ENCODE measurements at places on chromosomes 6 and 20.

- no peak for DNase-seq
Measured at GRCh38 chr20:51837876-51838420, 35.6 kb upstream of the SALL4 start.

DNA sequence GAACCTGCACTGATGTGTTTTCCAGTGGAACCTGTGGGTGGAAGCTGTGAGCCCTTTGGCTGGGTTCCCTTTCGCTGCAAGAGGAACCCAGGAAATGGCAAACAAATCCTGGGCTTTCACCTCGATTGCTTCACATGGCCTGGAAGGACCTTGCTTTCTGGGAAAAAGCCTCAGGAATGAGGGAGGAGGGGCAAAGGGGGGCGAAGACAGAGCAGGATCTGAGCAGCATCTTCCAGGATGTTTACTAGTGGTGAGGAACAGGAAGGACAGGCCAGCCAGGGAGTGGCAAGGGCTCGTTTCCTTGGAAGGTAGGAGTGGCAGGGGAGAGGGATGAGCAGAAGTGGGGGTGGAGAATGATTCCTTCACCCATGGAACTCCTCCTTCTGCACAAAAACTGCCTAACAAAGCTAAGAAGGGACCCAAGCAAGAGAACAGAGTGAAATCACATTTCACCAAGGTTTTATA lies 5.9 kb downstream of the SLC2A10 start:
- peak; percentile 43 for DNase-seq

GRCh38 chr6:23394681-23395080 lies 731.3 kb upstream of the NRSN1 start:
- DNase-seq, result no peak

- no peak for DNase-seq
Measured at GRCh38 chr20:2238601-2239000, 57.2 kb upstream of the TGM3 start.

GRCh38 chr20:38405132-38405531 lies 30.0 kb downstream of the SNHG17 start:
- no peak for DNase-seq

GRCh38 chr6:165988302-165988756 lies 179.3 kb downstream of the TBXT start:
- DNase-seq, result no peak

- DNase-seq, result no peak
Measured at GRCh38 chr6:83055366-83055964, 10.2 kb downstream of the UBE3D start.

- no peak for DNase-seq
Measured at GRCh38 chr6:168208402-168208801, 111.2 kb downstream of the DACT2 start.

DNA sequence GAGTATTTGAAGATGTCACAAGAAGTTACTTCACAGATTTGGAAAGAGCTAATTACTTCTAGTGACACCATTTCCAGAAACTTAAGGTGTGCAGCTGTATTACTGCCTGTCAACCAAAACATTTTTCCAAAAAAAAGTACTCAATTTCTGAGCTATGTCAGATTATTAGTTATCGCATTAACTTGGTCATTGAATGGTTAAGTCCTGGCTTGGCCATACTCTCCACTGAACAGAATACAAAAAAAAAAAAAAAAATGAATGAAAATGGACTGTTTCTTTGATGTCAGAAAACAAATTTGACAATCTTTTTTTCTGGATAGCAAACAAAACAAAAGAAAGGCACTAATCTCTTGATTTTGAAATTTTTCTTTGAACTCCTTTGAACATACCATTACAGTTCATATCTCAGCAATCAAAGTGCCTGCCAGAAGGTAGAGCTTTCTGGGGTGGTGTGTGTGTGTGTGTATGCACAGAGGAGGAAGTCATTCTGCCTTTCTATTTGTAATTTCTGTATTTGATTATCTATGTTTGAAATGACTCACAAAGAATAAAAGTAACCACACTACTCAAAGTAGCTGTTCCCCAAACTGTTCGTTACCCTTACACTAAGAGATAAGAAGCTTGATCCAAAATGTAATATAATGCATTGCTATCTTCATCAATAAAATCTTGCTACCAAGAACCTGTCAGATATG lies 210.8 kb upstream of the FUT9 start:
- DNase-seq, result no peak

GRCh38 chr20:19886661-19887288 lies 128.7 kb downstream of the RIN2 start:
- DNase-seq, result no peak

DNA sequence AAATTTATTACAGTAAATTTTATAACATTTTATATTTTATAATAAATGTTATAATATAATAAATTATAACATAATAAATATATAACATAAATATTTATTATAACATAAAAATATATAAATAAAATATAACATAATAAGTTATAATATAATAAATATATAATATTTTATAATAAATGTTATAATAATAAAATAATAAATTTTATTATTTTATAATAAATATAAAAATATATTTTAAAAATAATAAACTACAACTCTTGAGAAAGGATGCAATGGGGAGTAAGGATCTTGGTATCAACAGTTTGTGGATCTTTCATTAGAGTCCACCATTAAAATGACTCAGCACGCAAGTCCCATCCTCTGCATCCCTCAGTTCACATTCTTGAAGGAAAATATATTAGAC lies 312.6 kb downstream of the MEI4 start:
- no peak for DNase-seq

DNA sequence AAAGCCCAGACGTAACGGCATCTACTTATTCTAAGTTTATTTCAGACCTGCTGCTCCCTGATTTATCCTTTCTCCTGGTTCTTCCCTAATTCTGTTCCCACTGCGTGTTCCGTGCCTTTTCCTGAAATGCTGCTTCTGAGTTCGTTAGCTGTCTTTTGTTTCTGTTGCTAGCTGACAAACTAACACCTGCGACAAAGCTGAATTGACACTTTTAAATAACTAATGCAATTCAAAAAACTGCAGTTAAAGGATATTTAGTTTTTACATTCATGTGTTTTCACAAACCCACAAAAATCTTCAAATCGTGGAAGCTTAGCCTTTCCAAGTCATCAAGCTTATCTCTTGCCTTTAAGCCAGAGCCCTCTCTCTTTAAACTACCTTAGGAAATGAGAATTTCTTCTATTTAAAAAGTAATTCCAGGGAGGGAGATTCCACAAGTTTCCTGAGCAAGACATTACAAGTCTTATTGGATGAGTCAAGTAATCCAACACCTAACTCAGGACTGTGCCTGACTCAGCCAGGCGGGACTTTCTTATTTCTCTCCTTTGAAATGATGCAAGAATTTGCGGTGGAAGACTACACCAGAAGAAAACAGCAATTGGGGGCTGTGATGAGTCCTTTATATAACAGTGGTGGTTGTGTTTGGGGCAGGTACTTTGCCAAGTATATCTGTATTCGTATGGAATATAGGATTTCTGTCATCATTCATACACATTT lies 6.3 kb downstream of the ADTRP start:
- DNase-seq, result peak; percentile 90

DNA sequence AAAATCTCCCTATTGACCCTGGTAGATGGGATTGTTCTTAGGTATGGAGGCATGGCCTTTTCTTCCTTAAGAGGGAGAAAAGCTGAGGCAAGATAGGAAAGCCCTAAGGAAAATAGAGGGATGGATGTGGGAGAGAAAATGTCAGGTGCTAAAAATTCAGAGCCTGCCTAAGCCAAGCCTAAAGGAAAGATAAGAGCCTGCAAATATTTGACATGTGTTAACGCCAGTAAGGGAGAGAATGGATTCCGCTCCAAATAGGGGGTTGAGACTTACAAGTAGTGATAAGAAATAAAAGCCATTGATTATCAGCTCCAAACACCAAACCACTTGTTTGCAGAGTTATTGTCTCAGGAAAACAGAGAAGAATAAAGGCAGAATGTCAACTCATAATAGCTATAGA lies 533.6 kb downstream of the PTPRT start:
- DNase-seq, result no peak

DNA sequence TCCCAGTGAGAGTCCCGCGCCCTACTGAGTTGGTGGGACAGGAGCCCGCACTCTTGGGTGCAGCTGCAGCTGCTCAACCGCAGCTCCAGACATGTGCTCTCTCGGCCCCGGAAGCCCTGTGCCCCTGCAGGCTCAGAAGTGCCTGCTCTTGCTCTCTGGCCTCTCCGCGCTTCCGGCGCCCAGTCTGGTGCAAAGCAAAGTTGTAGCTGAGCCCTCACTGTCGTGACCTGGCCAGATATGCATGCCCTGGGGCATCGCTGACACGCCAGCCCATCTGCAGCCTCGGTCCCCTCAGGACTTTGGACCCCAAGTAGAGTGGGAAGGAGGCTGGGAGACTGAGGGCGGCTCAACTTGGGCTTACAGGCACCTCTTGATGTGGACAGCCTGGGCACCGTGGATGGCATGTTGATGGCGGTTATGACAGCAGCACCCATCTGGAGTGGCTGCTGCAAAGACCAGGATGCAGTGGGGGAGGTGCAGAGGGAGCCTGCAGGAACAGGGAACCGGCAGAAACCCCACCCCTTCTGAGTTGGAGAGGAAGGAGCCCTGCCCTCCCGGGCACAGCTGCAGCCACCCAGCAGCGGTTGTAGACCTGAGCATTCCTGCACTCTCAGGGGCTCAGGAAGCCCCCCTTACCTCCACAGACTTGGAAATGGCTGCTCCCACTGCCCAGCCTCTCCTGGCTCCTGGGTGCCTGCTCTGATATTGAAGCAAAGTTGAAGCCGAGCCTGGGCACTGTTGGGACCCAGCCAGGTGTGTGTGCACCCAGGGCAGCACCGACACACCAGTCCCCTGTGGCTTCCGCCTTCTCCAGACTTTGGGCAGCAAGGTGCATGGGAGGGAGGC lies 462.6 kb downstream of the TBC1D32 start:
- no peak for DNase-seq

DNA sequence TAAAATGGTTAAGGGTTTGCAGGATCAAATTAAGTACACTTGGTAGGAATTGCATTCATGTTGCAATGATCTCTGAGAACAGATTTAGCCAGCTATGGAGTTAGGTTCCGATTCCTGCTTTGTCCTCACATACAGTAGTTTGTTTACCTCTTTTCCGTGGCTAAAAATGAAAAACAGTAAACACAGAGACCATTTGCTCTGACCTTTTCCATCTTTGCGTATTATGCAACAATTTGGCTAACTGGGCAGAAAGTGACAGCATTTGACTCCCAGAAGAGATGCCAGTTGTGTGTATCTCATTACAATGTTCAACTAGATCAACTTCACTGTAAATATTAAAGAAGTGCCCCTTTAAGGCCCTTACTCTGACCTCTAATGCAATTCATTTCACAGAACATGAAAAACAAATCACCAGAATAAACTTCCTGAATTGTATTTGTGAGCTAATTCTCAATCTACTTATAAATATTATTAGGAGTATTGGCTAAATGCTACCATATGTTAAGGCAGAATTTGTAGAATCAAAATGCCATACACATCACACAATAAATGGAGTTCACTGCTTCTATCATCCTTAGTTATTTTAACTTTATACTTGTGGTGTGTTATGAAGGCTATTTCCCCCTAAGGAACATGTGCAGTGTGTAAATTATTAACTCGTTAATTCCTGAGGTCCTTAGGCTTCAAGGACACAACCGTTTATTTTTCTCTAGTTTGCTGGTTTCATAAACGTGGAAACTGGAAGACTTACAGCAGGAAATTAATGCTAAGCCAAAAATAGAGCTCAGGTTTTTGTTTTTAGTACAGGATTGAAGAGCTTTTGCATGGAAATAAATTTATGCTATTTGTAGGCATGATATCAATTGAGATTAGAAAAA lies 380.7 kb upstream of the CITED2 start:
- DNase-seq, result no peak

DNA sequence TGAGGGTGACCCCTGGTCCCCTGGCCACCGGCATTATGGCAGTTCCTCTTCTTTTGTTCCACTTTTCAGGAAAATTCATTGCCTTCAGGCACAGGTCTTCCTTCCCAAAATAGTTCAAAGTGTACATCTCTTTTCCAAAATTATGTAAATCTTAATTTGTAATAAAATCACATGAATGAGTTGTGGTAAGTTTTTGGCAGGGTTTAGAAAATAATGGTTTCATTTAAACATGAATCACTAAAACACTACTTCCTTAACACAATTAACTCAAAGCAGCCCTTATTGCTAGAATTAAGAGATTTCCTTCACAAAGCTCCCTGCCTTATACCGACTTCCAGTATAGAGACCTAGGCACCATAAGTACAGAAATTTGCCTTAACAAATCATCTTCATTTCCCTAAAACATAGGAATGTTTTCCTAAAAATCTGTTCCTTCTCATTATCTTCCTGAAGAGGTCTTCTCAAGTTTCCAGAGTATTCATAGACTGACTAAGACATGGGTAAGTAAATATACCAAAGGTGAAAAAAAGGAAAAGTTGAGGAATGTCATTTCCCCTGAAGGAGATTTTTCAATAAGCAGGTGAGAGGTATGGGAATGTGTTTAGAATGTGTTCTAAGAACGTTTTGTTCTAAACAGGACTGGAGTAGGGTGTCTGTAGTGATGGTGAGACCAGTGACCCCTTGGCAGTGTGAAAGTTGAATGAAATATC lies 148.2 kb upstream of the CITED2 start:
- no peak for DNase-seq

GRCh38 chr6:23735151-23735550 lies 390.9 kb upstream of the NRSN1 start:
- DNase-seq, result no peak

GRCh38 chr20:31990641-31991338 lies 19.4 kb upstream of the CCM2L start:
- no peak for DNase-seq

DNA sequence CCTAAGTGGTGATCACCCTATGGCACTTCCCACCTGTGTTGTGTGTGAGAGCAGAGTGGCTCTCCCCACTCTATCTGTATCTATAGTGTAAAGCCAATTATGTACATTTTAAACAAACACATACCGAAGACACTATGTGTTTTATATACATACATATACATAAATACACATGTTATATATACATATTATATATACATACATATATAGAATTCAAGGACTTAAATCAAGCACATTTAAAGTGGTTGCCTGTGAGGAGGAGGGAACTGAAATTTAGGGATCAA lies 246.6 kb downstream of the LY86 start:
- no peak for DNase-seq

- DNase-seq, result no peak
Measured at GRCh38 chr20:63956664-63957003, 418 bp upstream of the UCKL1 start.

- DNase-seq, result no peak
Measured at GRCh38 chr20:56736285-56736857, 107.3 kb downstream of the TFAP2C start.

GRCh38 chr6:150072201-150072600 lies 3.3 kb upstream of the ULBP3 start:
- no peak for DNase-seq

DNA sequence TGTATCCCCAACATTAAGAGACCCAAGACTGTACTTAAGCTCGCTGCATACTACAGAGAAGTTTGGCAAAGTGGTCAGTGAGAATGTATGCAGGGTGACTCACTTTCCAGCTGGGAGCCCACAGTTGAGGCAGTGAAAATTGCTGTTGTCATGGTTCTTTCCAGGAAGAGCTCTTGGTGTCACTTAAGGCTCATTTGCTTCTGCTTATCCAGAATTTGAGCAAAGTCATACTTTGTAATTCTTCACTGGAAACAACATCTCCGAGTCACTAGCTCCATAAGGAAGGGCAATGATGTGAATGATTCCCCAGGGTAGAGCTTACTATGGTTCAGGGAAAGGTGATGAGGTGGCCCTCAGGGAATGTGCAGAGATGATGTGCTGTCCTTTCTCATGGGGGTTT lies 65.4 kb upstream of the FBXL4 start:
- DNase-seq, result peak; percentile 88

Data from skeletal muscle cell (primary cell).